ENCODE measurements at places on chromosomes 12 and 14.

DNA sequence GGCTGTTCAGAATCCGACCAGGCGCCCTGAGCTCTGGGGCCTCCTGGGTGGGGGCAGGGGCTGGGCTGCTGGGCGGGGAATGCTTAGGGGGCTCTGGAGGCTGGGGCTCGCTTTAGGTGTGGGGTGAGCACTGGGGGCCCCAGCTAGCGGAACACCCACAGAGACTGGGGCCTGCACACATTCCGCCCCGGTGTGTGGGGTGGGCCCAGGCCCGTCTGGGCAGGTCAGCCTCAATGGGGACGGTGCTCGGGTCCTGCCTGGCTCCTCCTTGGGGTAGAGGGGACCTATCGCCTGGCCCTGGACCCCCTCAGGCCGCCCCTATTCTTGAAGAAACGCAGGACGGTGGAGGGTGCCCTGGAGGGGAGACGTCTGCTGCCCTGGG is 364.8 kb downstream of the TMEM121 start:
- no peak overlapping the region for H3K4me3 ChIP-seq
- DNase-seq = no peak
- no peaks in the 10 kb centered on the region for H3K4me1 ChIP-seq
- no peak overlapping the region for H3K27ac ChIP-seq

DNA sequence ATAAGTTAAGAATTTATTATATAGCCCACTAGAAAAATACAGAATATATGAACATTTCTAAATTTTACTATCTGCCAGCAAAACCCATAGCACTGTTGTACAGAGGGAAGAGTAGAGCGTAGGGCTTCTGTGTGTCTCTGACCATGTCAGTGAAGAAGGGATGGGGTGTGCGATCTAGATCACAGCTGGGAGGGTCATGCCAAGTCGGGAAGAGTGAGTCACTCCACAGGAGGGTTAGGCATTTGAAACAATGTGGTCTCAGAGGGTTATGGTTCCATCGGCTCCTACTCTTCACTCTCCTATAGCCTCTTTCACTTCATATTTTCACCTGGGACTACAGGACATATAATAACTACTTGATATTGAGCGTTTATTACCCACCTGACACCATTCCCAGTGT is 185.1 kb upstream of the DDHD1 start:
- H3K27me3 ChIP-seq = peaks cover 1% of the 10 kb centered on the region
- no peak overlapping the region for H3K27ac ChIP-seq
- no peaks in the 10 kb centered on the region for H3K36me3 ChIP-seq

- no peak for DNase-seq
- peaks cover 3% of the 10 kb centered on the region for H3K27me3 ChIP-seq
- no peak overlapping the region for H3K27ac ChIP-seq
- no peaks in the 10 kb centered on the region for H3K36me3 ChIP-seq
Measured at GRCh38 chr12:110271015-110271414, 10.0 kb upstream of the ATP2A2 start.

DNA sequence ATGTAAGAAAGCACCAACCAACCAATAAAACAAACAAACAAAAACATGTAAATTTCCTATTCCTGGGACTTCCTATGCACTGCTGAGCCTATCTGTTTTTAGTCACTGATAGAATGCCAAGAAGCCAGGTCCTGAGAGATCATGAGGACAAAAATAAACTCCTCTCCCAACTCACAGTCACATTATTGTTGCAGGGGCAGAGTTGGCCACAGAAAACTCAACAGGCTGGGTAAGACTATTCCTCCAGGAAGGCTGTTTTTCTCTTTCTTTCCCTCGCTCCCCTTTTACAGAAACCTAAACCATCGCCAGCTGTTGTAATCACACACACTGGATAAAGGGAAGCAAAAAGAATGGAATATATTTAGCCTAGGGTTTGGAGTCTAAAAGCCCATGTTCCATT is 55.8 kb upstream of the METAP2 start:
- H3K36me3 ChIP-seq = no peaks in the 10 kb centered on the region
- peaks cover 4% of the 10 kb centered on the region for H3K4me1 ChIP-seq
- H3K27me3 ChIP-seq = no peaks in the 10 kb centered on the region
- H3K27ac ChIP-seq = no peak overlapping the region

DNA sequence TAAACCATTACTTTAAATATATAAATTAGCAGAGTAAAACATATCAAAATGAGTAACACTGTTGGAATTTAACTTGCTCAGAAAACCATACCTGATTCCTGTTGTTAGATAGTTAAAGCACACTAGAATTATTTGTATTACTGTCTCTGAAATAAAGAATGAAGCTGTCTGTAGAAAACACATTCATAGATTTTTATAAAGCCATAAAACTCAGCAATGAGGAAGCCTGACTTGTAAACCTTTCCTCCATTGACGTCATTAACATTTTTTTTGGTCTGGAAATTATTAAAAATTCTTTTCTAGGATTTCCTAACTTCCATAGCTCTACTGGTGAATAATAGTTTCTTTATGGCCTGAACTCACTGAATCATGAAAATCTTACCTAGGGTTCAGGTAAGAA is 147.6 kb downstream of the BRMS1L start:
- H3K4me3 ChIP-seq = no peak overlapping the region
- H3K27ac ChIP-seq = no peak overlapping the region
- no peaks in the 10 kb centered on the region for H3K27me3 ChIP-seq
- H3K4me1 ChIP-seq = no peaks in the 10 kb centered on the region
- H3K36me3 ChIP-seq = no peaks in the 10 kb centered on the region
- no peak for DNase-seq

- DNase-seq = peak; percentile 57
- H3K27me3 ChIP-seq = peaks cover 3% of the 10 kb centered on the region
- peak overlapping the region; percentile 79 for H3K4me3 ChIP-seq
- peaks cover 28% of the 10 kb centered on the region for H3K4me1 ChIP-seq
- H3K27ac ChIP-seq = no peak overlapping the region
Measured at GRCh38 chr12:96985515-96986362, 78.7 kb downstream of the NEDD1 start.

DNA sequence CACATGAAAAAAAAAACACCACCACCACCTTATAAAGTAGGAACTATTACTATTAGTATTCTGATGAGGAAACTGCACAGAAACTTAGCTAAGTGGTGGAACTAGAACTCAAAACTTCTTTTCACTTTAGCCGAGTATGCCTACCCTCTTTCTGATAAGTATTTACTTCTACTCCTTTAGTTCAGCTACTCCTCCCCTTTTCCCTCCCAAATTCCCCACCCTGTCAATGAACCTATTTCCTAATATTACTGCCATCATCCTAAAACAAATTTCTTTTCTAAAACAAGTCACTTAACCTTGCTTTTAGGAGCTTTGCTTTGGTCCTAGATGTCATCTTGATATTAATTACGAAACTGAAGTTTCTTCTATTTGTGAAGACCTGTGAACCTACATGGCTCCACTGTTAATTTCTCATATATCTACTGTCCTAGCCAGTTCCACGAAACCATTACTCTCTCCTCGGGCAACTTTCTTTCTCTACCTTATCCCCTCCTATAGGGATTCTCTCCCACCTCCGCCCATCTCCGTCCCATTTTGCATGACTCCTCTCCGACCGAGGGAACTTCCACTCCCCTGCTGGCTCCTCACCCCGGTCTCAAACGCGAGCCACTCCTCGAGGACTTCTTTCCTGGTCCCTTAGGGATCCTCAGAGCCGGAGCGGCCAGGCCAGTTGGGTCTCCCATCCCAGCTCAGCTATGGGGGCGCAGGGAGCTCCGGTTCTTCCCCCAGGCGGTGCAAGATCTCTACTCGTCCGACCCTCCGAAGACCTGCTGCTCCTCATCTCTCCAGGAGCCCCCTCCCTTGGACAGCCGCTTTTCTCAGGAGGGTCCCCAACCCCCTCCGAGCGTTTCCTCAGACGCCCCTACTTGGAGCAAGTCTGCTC is 1.1 kb downstream of the NUMB start:
- peaks cover 21% of the 10 kb centered on the region for H3K36me3 ChIP-seq
- peaks cover 4% of the 10 kb centered on the region for H3K27me3 ChIP-seq
- peaks cover 54% of the 10 kb centered on the region for H3K4me1 ChIP-seq
- peak overlapping the region; percentile 100 for H3K4me3 ChIP-seq
- peak; percentile 30 for DNase-seq

DNA sequence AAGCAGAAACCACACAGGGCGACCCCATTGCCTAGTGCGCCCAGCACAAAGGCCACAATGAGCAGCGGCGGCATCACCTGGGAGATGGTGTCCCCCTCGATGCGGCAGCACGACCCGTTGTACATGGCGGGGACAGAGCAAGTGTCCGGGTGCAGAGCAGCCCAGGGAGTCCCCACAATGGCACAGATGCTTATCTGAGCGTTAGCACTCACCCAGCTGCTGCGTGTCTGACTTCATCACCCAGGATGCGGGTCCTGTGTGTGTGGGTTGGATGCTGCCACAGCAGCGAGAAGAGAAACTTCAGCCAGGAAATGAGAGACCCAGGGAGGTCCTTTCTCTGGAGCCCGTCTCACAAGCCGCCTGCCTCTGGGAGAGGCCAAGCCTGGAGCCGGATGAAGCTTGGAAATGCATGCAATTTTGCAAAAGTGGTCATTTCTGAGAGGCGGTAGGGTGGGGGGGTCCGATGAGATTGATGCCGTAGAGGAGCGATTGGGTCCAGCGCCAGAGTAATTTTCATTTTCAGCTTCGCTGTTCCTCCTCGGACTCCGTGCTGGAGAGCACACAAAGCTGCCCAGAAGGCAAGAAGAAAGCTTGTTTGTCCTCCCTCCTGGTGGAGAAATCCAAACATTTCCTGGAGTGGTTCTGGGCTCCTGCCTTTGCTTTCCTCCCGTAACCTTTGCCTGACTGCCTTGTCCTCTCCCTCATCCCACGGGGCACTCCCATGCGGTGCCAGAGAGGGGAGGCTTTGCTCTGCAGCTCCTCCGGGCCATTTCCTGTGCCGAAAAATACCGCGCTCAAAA is at the start of gene HCAR1:
Gene HCAR1, minus strand, starts transcription at position 630 of the 800 bp plus-strand sequence. Its CDS starts 505 bp downstream, at position 125.
- H3K27ac ChIP-seq = no peak within 1 kb of the TSS
- DNase-seq = no peak
- peaks cover 45% of the 10 kb centered on the region for H3K4me1 ChIP-seq
- peaks cover 3% of the 10 kb centered on the region for H3K27me3 ChIP-seq

- H3K4me3 ChIP-seq = no peak overlapping the region
- peak; percentile 26 for DNase-seq
- peaks cover 27% of the 10 kb centered on the region for H3K4me1 ChIP-seq
- peaks cover 4% of the 10 kb centered on the region for H3K36me3 ChIP-seq
Measured at GRCh38 chr12:108253540-108253939, 85.6 kb downstream of the CMKLR1 start.

DNA sequence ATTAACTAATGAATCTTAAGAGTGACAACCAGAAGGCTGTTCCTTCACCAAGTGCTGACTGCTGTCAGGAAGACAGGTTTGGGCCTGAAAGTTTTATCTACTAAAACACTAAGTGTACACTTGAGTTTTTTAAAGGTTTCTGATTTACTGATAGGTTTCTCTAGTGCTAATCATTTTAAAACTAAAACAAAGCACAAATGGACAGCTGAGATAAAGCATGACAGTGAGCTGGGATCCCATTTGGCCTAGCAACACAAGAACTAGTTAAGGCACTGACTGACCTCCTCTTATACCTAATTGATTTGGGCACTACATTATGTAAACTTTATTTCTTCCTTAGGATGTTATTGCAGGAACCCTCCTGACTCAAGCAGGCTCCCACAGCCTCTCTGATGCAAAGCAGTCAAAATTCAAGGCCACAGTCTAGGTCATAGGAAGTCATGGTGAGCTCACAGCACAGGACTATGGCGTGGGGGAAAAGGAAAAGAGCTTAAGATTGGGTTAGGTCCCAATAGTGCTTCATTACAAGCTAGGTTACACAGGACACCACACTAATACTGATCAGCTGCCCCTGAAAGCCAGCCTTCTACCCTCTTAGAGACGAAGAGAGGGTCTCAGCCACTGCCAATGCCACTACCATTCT is 3.5 kb downstream of the STXBP6 start:
- H3K27me3 ChIP-seq = peaks cover 16% of the 10 kb centered on the region
- peaks cover 9% of the 10 kb centered on the region for H3K4me1 ChIP-seq
- no peak overlapping the region for H3K27ac ChIP-seq
- DNase-seq = no peak
- H3K36me3 ChIP-seq = no peaks in the 10 kb centered on the region
- no peak overlapping the region for H3K4me3 ChIP-seq

- DNase-seq = no peak
- no peak overlapping the region for H3K4me3 ChIP-seq
- H3K27ac ChIP-seq = no peak overlapping the region
- H3K36me3 ChIP-seq = no peaks in the 10 kb centered on the region
- H3K4me1 ChIP-seq = no peaks in the 10 kb centered on the region
- H3K27me3 ChIP-seq = no peaks in the 10 kb centered on the region
Measured at GRCh38 chr12:65634626-65635331, 189.5 kb upstream of the HMGA2 start.

DNA sequence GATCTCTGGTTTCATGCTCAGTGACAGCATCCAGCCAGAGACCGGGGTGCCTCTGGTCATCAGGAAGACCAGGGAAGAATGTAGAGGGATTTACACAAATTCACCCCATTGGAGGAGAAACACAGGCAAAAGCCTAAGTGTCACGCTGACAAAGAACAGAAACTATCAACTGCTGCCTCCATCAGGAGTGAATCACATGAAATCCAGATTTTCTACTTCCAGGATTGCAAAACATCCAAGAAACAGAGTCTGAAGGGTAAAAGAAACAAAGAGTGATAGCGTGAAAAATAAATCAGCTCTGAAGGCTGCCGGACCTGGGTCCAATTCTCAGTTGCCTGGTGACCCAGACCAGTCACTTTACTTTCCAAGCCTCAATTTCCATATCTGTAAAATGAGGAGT is 136.1 kb upstream of the MAP1LC3B2 start:
- DNase-seq = no peak
- no peak overlapping the region for H3K4me3 ChIP-seq
- H3K4me1 ChIP-seq = peaks cover 13% of the 10 kb centered on the region
- H3K27me3 ChIP-seq = peaks cover 3% of the 10 kb centered on the region
- no peaks in the 10 kb centered on the region for H3K36me3 ChIP-seq

GRCh38 chr14:37597538-37597913 is 2.1 kb downstream of the TTC6 start:
- peaks cover 5% of the 10 kb centered on the region for H3K36me3 ChIP-seq
- H3K27me3 ChIP-seq = peaks cover 50% of the 10 kb centered on the region
- H3K4me3 ChIP-seq = peak overlapping the region; percentile 51
- peak; percentile 65 for DNase-seq

DNA sequence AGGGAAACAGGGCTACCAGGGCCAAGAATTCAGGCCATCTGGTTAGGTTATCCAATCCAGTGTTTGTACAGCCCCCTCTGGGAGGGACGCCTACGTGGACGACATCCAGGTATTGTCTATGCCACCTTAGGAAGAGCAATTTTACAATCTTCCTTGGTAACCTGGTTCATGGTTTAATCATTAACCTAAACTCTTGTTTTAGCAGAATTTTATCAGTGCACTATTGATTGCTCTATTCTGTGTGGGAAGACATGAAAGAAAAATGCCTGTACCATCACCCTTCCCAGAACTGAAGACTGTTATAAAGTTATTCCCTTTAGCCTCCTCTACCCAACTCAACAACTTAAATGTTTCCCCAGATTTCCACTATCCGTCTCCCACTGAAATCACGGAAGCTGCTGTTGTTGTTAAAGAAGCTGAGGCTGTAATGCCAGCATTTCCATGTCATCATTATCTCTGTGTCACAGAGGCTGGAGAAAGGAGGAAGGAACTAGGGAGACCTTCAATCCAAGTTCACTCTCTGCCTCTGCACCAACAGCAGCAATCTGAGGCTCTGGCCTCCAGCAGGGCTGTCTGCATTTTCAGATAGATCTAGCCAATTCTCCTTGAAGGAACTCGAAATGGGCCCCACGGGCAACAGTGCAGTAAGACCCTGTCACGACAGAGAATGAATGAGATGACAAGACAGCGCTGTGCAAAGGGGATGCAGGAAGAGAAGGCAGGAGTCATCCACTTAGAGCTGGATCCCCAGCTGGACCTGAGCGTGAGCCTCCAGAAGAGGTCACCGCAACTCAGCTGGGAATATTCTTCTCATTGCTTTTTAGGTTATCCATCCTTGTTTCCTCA is 183.4 kb upstream of the GZMB start:
- H3K4me3 ChIP-seq = no peak overlapping the region
- no peak overlapping the region for H3K27ac ChIP-seq
- no peaks in the 10 kb centered on the region for H3K36me3 ChIP-seq
- DNase-seq = peak; percentile 29
- peaks cover 2% of the 10 kb centered on the region for H3K27me3 ChIP-seq
